Adipose tissue (tissue), 3 donors: ENCODE measurements at places on chromosomes 3 and 15. TPM values are rescaled to one million over a fixed set of nuclear protein-coding genes. Genes with fewer than 3 reads are reported as not detected.

AEN gene
- 15.9 TPM for polyA plus RNA-seq

C3orf49 gene
- not detected for polyA plus RNA-seq

ACAN gene
- polyA plus RNA-seq, result 0.06 TPM

GPR149 gene
- polyA plus RNA-seq, result not detected

GOLGA6A gene
- polyA plus RNA-seq, result not detected

ZNF860 gene
- polyA plus RNA-seq, result 0.09 TPM

RTP3 gene
- polyA plus RNA-seq, result not detected

LNP1 gene
- 1.3 TPM for polyA plus RNA-seq

COL7A1 gene
- polyA plus RNA-seq, result 2.2 TPM

CYP19A1 gene
- 0.93 TPM for polyA plus RNA-seq

CCK gene
- polyA plus RNA-seq, result 0.25 TPM

WDR72 gene
- 0.60 TPM for polyA plus RNA-seq

PLSCR2 gene
- polyA plus RNA-seq, result 0.14 TPM

LRRIQ4 gene
- polyA plus RNA-seq, result not detected

SUSD5 gene
- polyA plus RNA-seq, result 0.13 TPM

SLC9A9 gene
- 8.8 TPM for polyA plus RNA-seq

CAND2 gene
- 2.0 TPM for polyA plus RNA-seq

GNAT1 gene
- 0.13 TPM for polyA plus RNA-seq

CPN2 gene
- polyA plus RNA-seq, result 0.58 TPM

HES1 gene
- 17.4 TPM for polyA plus RNA-seq

SRGAP3 gene
- 1.4 TPM for polyA plus RNA-seq

NEK11 gene
- 1.8 TPM for polyA plus RNA-seq

HCLS1 gene
- 10.3 TPM for polyA plus RNA-seq

GASK1A gene
- polyA plus RNA-seq, result 4.5 TPM

PATL2 gene
- polyA plus RNA-seq, result not detected

STRIT1 gene
- polyA plus RNA-seq, result not detected

OXTR gene
- 0.03 TPM for polyA plus RNA-seq

CTXN2 gene
- polyA plus RNA-seq, result not detected

ADIPOQ gene
- 265 TPM for polyA plus RNA-seq

EFCC1 gene
- 4.5 TPM for polyA plus RNA-seq

CHCHD6 gene
- 12.9 TPM for polyA plus RNA-seq

CHRM5 gene
- 0.01 TPM for polyA plus RNA-seq

ALDH1A2 gene
- 4.7 TPM for polyA plus RNA-seq

FGF7 gene
- polyA plus RNA-seq, result 3.1 TPM

FRMD4B gene
- 8.1 TPM for polyA plus RNA-seq

PLA2G4E gene
- polyA plus RNA-seq, result not detected

CADM2 gene
- 0.34 TPM for polyA plus RNA-seq

KNL1 gene
- 0.12 TPM for polyA plus RNA-seq

SYNPR gene
- polyA plus RNA-seq, result not detected

POPDC2 gene
- polyA plus RNA-seq, result 4.5 TPM

DPPA4 gene
- polyA plus RNA-seq, result not detected

PSTPIP1 gene
- polyA plus RNA-seq, result 1.9 TPM

FOXP1 gene
- 11.4 TPM for polyA plus RNA-seq

NR2F2 gene
- polyA plus RNA-seq, result 31.4 TPM

RBP2 gene
- not detected for polyA plus RNA-seq

GATA2 gene
- 26.3 TPM for polyA plus RNA-seq
